ENCODE measurements at places on chromosomes 12 and 14.

- no peak for DNase-seq
Observed at GRCh38 chr14:76719666-76720065, 41.6 kb upstream of the VASH1 start.

DNA sequence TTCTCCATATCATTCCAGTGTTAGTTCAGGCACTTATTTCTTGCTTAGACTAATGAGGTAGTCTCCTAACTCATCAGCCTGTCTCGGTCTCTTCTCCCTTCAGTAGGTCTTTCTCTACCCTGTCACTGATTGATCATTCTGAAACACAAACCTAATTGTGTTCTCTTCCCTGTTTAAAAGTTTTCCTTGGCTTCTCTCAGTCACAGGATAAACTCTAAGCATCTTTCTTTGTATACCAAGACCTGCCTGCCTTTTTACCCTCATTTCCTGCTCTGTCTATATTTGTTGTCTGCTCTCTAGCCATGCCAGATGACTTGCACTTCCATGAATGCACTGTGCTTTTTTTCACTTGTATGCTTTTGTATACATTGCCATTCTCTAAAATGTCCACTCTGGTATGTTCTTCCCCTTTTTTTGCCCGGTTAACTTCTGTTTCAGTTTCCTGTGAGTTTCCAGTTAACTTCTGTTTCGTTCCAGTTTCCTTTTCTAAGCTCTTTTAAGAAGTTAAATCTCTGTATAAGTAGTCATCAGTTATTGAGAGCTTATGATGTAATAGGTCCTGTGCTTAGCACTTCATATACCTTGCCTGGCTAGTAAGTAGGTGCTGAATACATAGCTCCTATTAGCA lies 12.8 kb downstream of the DIP2B start:
- no peak for DNase-seq

GRCh38 chr12:39723831-39724230 lies 104.2 kb upstream of the ABCD2 start:
- peak; percentile 17 for DNase-seq

GRCh38 chr14:104576232-104576969 lies 3.2 kb upstream of the C14orf180 start:
- DNase-seq: no peak

DNA sequence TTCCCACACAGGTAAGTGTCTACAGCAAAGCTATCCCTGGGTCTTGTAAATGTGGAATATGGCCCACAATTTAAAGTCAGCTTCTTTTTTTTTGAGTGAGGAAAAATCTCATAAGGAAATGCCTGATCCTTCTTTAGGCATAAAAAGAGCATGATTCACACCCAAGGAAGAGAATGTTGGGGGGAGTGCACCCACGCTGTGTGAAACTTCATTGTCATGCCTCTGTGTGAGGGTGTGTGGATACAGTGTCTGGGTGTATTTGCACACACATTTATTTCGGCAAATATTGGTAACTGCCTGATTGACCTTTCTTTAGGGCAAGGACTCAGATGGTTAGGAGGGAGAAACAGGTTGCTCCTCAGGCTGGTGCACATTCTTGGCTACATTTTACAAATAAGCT lies 196.8 kb upstream of the STXBP6 start:
- DNase-seq: no peak

DNA sequence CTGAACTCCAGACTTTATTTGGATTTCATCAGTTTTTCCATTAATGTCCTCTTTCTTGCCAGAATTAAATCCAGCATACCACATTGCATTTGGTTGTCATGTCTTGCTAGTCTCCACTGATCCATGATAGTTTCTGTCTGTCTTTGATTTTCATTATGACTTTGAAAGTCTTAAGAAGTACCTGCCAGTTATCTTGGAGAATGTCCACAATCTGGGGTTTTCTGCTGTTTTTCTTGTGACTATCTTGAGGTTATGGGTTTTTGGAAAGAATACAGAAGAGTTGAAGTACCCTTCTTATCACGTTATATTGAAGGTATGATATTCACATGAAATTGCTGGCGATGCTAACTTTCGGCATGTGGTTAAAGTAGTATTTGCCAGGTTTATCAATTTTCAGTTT lies 282.3 kb upstream of the PRICKLE1 start:
- no peak for DNase-seq

DNA sequence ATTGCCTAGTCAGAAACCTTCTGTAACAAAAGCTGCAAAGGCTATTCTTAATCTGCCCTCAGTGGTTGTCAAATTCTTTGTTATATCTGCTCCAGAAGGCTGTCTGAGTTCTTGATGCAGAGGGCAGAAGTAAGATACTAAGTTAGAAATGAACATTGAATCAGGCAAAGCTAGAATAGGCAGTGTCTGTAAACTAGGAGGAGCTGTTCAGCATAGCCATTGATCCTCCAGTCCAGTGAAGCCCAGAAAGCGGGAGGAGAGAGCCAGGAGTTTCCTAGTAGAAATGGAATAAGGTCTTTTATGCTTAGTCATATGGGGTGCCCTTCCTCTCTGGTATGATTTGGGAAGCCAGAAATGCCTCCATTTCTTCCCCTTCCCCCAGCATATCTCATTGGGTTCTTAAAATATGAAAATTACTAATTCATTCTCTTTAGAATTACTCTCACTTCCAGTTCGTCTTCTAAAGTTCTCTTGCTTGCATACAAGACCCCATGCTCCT lies 76.2 kb downstream of the APAF1 start:
- no peak for DNase-seq

- no peak for DNase-seq
Observed at GRCh38 chr12:50032515-50032853, 7.2 kb upstream of the RACGAP1 start.

GRCh38 chr12:19577281-19577530 lies 137.9 kb downstream of the AEBP2 start:
- DNase-seq: no peak

- DNase-seq: no peak
Observed at GRCh38 chr12:3565985-3566384, 75.0 kb downstream of the PRMT8 start.

DNA sequence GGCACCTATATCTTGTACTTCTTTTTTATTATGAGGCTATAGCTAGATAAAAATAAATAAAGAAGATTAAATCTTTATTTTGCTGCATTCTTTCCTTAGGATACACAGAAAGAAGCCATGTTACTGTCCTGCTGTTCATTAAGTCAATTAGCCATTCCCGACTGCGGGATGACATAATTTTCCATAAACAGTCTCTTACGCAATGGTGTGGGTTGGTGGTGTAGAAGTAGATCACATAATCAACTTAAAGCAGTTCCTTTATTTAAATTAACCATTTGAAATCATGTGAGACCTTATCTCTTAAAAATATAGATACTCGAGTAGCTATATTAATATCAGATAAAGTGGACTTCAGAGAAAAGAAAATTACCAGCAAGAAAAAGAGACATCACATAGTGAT lies 40.2 kb downstream of the TAOK3 start:
- no peak for DNase-seq

- DNase-seq: no peak
Observed at GRCh38 chr12:124625867-124626675, 58.7 kb upstream of the NCOR2 start.

DNA sequence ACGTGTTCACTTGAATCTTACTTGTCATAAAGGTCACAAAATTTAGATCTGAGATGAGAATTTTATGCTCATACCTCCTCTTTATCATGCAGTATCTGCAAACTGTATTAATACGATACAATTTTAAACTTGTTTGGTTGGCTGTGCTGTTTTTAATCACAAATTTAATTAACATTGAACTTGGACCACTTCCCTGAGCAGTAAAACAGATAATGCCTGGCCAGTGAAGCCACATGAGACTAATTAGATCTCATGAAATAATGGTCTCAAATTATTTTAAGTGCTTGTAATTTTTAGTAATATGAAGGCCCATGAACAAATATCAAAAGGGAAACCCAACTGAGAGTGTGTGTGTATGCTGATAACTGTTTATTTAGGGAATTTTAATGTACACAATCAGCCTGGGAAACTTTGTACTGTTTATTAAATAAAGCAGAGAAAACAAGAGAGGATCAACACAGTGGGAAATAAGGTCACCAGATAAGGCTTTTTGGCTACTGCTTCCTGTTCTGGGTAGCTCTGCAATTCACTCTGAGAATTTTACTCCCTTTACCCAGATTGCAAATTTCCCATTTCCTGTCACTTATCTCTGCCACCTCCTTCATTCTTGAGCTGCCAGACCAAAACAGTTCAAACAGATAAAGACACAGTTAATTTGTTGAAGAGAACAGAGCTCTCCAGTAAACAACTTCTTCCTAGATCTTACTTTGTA lies 61.6 kb upstream of the GNPNAT1 start:
- no peak for DNase-seq

- no peak for DNase-seq
Observed at GRCh38 chr12:121750507-121750955, 38.0 kb downstream of the TMEM120B start.

GRCh38 chr12:46874642-46875041 lies 48.8 kb upstream of the SLC38A4 start:
- DNase-seq: no peak

DNA sequence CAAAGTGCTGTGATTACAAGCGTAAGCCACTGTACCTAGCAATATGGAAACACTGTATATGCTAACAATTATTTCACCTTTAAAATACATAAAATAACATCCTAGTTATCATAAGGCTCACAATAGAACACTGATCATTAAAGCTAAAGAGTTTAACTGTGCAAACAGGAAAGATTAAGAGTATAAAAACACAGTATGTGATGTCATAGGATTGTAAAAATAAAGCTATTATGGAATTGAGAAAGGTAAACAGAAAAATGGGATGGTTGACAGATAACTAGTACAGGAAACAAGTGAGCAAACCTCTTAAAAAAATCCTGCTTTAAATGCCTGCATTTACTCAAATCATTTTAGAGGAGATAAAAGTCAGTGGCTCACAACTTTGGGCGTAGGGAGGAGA lies 10.8 kb upstream of the IPO8 start:
- DNase-seq: no peak

DNA sequence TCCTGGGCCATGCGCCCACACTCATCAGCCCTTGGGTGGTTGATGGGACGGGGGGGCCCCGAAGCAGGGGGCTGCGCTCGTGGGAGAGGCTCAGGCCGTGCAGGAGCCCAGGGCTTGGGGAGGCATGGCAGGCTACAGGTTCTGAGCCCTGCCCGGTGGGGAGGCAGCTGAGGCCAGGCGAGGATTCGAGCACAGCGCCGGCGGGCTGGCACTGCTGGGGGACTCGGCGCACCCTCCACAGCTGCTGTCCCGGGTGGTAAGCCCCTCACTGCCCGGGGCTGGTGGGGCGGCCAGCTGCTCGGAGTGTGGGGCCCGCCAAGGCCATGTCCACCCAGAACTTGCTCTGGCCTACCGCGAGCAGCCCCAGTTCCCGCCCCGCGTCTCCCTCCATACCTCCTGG lies 295.8 kb upstream of the SEL1L start:
- no peak for DNase-seq

DNA sequence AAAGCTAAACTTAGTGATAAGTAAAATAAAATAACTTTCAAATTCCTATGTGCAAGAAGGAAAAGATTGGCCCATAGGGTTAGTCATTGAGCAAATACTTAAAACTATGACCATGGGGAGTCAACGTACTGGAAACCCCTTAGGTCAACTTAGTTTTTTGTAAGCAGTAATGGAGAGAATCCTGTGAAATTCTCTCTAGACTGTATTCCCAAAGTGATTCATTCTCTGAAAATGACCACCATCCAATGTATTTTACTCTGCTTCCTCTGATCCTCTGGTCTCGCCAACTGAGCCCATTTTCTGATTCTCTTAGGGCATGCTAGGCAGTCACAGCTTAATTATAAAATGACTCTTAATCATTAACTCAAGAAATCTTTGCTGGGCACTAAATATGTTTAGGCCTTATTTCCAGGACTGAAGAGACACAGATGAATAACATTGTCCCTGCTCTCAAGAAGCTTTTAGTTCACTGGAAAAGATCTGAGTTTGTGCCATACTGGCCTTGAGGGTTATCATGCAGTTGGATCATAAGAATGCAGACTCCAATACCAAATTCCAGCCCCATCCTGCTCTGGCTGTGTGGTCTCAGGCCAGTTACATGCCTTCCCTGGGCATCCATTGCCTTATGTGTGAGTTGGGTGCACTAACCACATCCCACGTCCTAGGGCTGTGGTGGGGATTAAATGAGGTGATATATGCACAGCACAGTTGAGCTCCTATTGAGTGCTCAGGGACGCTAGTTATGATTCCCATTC lies 732.4 kb downstream of the AACS start:
- DNase-seq: no peak

DNA sequence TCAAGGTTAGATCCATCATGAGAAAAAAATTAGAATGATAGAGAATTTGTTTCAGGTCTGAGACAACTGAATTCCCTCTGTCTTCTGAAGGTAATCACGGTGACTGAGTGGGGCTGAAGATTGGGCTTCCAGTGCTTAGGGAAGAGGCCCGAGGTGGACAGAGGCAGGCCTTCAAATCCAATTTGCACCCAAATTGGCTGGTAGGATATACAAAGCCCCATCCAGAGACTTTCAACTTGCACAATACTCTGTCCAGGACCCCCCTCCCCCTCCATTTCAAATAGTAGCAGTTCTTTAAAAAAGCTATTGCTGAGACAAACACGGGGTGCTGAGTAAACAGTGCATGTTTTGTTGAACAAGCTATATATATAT lies 3.6 kb upstream of the FOXG1 start:
- no peak for DNase-seq

GRCh38 chr12:44377443-44378187 lies 498.5 kb downstream of the NELL2 start:
- no peak for DNase-seq

DNA sequence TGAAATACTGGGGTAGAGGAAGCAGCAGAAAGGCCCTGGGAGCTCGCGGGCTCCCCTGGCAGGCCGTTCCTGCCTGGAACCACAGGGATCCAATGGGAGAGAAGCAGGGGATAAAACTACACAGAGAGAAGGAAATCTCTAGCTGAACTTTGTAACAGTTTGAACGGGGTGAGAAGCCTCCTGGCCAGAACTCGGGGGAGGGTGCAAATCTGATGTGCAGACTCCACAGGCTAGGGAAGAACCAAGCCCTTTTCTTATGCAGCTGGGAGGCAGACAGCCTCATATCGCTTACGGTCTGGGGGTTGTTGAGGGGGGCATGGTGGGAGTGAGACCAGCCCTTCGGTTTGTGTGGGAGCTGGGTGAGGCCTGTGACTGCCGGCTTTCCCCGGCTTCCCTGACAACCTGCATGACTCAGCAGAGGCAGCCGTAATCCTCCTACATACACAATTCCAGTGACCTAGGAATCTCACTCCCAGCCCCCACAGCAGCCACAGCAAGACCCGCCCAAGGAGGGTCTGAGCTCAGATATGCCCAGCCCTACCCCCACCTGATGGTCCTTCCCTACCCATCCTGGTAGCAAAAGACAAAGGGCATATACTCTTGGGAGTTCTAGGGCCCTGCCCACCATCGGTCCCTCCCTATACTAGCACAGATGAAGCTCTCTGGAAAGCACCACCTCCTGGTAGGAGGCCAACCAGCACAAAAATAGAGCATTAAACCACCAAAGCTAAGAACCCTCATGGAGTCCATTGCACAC lies 143.0 kb downstream of the TMTC1 start:
- DNase-seq: no peak

Data from occipital lobe (tissue), 3 donors.